K562 (cell line): ENCODE measurements at places on chromosomes 7 and 10.

DNA sequence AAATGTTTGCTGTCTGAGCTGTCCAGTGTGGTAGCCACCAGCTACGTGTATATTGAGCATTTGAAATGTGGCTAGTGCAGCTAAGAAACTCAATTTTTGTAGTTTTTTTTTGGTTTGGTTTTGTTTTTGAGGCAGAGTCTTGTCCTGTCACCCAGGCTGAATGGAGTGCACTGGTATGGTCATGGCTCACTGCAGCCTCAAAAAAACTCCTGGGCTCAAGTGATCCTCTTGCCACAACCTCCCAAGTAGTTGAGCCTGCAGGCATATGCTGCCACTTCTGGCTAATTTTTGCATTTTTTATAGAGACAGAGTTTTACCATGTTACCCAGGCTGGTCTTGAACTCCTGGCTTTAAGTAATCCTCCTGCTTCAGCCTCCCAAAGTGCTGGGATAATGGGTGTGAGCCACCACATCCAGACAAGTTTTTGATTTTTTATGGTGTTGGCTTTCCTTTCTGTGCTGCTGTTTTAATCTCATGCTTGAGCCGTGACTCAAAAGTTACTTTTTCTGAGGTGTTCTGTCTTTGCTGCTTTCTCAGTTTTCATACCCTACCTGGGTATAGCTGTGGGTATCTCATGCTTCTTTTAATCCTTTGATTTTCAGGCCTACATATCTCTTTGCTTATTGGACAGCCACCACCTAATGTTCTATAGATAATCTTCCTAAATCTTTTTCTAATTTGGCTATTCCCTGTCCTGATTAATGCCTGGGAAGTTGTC, 16.0 kb downstream of the WAC start:
- DNase-seq, result no peak

DNA sequence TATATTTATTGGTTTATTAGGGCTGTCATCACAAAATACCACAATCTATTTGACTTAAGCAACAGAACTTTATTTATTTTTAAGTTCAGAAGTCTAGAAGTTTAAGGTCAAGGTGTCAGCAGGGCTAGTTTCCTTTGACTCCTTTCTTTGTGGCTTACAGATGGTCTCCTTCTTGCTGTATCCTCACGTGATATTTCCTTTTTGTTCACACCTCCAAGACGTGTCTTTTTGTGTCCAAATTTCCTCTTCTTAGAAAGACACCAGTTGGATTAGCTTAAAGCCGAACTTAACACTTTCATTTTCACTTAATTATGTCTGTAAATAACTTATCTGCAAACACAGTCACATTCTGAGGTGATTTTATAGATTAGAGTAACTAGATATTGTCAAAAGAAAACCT, 631.4 kb upstream of the POT1 start:
- no peak for DNase-seq

DNA sequence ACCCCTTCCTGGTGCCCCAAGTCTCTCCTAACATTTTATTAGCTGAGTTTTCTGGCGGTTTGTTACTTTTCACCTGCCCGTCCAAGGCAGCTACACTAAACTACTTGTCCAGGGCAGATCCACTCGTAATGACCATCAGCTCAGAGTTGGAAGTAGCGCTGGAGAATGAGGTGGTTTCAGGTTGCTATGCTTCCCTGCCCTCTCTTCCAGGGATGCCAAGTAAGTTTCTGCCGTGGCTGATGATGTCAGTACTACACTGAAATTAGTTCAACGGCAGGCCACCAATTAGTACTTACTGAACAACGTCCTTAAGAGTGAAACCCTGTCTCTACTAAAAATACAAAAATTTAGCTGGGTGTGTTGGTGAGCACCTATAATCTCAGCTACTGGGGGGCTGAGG, 55.2 kb downstream of the DIP2C start:
- no peak for DNase-seq

DNA sequence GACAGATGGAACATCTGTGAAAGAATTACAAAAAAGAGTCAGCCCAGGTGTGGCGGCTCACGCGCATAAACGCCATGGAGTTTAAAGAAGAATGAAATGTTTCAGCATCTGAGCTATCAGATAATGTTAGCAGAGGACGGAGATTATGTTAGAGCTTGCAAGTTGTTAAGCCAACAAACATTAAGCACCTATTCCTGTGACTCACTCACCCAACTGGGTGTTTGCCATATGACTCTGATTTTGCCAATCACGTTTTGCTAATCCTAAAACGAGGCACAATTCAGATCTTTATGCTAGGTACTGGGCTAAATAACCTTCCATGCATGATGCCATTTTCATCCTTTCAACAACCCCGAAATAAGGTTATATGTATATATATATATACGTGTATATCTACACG, 29.0 kb upstream of the CCNY start:
- DNase-seq, result no peak

DNA sequence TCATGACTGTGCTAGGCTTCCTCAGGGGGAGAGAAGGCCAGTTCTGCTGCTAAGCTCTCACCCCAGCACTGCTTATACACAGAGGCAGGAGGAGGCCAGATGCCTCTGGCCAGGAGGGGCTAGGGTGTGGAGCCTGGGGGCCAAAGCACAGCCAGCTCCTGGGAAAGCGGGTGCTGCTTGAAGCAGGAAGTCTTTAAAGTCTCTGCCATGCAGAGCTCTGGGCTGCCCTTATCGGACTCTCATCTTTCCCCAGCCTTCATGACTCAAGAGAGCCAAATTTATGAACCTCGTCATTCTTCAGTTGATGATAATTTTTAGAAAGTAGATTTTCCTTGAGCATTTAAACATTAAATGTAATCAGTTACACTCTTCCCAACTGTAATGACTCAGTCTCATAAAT, 11.2 kb upstream of the TSPAN14 start:
- no peak for DNase-seq

GRCh38 chr7:52501696-52502095, 533.7 kb upstream of the POM121L12 start:
- DNase-seq, result no peak

DNA sequence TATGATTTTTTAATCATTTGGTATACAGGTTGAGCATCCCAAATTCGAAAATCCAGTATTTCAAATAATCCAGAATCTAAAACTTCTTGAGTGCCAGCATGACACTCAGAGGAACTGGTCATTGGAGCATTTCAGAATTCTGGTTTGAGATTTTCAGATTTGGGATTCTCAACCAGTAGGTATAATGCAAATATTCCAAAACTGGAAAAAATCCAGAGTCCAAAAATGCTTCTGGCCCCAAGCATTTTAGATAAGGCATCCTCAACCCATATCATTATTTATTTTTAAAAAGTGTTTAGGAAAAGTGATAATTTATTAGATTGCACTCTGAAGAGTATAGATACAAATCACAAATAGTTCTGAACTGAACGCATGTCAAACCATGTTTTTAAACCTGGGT, 120.7 kb downstream of the VPS50 start:
- no peak for DNase-seq

DNA sequence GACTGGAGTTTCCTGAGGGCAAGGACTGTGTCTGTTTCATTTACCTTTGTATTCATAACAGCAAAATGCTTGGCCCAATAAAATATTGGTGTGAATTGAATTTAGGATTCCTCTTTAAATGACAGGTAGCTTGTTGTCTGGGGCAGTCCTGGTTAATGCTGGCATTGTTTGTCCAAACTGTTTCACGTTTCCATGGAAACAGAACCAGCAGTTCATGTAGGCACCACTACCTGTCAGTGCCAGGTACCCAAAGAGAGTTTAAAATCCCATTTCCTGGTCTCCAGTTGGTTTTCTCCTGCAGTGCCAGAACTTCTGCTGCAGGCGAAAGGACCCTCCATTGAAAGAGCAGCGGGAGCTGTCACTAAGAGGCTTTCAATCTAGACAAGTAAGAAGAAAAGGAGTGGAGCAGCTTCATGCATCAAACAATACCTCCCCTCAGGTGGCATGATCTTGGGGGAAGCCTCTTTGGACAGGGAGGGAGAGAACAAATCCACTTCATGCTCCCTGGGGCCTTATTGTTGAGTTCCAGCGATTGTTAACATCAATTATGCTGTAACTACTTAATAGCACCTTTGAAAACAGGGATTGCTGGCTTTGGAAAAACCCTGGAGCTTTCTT, 109.6 kb downstream of the KIF20B start:
- DNase-seq, result no peak
